Left colon (tissue), 2 donors: ENCODE measurements at places on chromosomes 7 and 10. TPM values are rescaled to one million over a fixed set of nuclear protein-coding genes. Genes with fewer than 3 reads are reported as not detected.

The GBX1 gene
- total RNA-seq = not detected

The C10orf95 gene
- 2.1 TPM for total RNA-seq

DNA sequence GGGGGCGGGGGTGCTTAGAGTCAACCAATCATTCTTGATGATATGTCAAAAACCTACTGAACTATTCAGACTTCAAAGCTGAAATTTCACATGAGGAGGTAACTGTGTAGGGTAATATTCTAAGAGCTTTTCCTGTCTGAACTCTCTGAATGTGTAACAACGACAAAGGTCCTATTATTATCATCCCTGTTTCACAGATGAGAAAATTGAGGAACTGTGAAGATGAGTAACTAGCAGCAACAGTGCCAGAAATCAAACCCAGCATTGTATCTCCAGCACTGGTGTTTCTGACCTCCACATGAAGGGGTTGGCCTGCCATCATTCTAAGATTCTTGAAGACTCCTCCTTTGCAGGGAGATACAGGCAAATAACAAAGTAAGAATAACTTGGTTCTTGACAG, 294.7 kb upstream of the AOAH start:
- no peak for DNase-seq

DNA sequence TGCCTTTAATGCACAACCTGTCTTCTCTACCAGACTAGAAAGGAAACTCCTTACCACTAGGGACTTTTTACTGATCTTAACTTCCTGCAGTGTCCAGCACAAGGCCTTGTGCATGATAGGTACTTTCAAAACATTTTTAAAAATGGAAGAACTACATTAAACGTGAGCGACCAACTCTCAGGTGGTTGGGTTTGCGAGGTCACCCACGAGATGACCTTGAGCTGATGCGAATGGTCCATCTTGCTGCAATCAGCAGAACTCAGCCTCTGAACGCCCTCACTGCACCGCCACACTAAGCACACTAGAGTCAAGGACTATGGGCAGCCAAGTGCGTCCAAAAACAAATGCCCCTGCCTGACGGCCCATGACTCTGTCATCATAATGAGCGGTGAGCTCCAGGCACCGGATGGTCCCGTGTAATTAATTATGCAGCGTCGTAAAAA, 34.9 kb upstream of the PTF1A start:
- no peak for DNase-seq

DNA sequence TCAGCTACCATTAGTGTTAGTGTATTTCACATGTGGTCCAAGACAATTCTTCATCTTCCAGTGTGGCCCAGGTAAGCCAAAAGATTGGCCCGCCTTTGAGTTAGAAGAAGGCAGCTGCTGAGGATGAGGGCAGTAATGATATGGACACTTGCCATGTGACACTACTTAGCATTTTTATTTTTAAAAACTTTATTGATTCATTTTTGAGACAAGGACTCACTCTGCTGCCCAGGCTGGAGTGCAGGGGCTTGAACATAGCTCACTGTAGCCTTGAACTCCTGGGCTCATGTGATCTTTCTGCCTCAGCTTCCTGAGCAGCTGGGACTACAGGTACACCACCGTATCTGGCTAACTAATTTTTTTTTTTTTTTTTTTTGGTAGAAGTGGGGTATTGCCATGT, 12.3 kb upstream of the ACTR3B start:
- DNase-seq = no peak

The PNLIP gene
- total RNA-seq = not detected

The FAM25C gene
- total RNA-seq = not detected
